Stimulated activated CD8-positive, alpha-beta memory T cell treated with anti-CD3 and anti-CD28 coated beads, Interleukin-7, amount 100 ng/mL, for 48 hours (primary cell): ENCODE measurements at places on chromosomes 13 and 19.

- DNase-seq: no peak
Observed at GRCh38 chr13:67614579-67614978, 384.4 kb upstream of the PCDH9 start.

DNA sequence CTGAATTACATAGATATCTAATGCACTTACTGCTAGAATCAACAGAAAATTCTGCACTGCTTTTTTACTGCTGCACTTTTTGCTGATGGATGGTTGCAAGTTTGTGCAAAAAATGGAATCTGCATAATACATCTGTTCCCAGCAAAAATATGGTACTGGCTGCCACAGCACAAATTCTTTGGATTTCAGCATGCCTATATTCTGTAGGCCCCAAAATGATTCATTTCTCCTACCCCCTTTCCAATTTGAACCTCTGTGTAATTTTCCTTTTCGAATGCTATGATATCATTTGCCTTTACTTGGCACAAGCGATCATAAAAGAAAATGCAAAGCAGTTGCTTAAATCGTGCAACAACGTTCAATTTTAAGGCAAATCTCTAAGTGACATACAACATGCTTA lies 524.2 kb upstream of the NBEA start:
- no peak for DNase-seq

- DNase-seq: no peak
Observed at GRCh38 chr19:755063-755462, 4.2 kb downstream of the MISP start.

- DNase-seq: no peak
Observed at GRCh38 chr19:54436628-54437252, 12.3 kb upstream of the LENG8 start.

DNA sequence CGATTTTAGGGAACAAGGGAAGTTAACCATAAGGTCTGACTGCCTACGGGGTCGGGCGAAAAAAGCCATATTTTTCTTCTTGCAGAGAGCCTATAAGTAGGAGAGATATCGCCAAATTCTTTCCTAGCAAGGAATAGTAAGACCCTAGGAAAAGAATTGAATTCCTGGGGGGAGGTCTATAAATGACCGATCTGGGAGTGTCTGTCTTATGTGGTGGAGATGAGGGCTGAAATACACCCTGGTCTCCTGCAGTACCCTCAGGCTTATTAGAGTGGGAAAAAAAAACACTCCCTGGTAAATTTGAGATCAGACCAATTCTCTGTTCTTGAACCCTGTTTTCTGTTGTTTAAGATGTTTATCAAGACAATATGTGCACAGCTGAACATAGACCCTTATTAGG lies 447.5 kb upstream of the ATXN8OS start:
- no peak for DNase-seq

GRCh38 chr13:35164324-35164932 lies 222.4 kb downstream of the NBEA start:
- DNase-seq: no peak

DNA sequence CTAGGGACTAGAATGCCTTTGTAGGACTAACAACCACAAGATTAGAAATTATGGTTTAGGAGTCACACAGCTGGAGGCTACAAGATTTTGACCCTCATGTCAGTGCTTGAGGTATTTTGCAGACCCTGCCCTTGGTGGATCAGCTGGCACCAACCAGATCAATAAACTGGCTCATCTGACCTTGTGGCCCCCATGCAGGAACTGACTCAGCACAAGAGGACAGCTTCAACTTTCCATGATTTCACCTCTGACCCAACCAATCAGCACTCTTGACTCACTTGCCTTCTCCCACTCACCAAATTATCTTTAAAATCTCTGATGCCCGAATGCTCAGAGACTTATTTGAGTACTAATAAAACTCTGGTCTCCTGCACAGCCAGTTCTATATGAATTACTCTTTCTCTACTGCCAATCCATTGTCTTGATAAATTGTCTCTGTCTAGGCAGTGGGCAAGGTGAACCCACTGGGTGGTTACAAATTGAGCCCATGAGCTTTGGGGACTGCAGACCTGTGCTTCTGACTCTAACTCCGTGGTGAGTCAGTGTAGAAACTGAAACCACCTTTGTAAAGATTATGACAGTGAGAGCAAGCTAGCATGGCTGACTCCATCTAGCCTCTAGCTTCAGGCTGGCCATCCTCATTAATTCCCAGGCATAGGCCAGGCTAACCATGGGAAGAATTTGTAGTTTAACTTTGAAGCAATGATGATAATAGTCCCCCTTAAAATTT lies 33.9 kb upstream of the CEACAM8 start:
- peak; percentile 30 for DNase-seq
